Upper lobe of left lung (tissue), 6 donors: ENCODE measurements at places on chromosomes 1 and 21. TPM values are rescaled to one million over a fixed set of nuclear protein-coding genes. Genes with fewer than 3 reads are reported as not detected.

PGBD5 gene
- 4.7 TPM for total RNA-seq

CFAP107 gene
- 1.3 TPM for total RNA-seq

HENMT1 gene
- total RNA-seq: 7.1 TPM

PTCH2 gene
- 0.83 TPM for total RNA-seq

EIF4G3 gene
- 37.7 TPM for total RNA-seq

DNA sequence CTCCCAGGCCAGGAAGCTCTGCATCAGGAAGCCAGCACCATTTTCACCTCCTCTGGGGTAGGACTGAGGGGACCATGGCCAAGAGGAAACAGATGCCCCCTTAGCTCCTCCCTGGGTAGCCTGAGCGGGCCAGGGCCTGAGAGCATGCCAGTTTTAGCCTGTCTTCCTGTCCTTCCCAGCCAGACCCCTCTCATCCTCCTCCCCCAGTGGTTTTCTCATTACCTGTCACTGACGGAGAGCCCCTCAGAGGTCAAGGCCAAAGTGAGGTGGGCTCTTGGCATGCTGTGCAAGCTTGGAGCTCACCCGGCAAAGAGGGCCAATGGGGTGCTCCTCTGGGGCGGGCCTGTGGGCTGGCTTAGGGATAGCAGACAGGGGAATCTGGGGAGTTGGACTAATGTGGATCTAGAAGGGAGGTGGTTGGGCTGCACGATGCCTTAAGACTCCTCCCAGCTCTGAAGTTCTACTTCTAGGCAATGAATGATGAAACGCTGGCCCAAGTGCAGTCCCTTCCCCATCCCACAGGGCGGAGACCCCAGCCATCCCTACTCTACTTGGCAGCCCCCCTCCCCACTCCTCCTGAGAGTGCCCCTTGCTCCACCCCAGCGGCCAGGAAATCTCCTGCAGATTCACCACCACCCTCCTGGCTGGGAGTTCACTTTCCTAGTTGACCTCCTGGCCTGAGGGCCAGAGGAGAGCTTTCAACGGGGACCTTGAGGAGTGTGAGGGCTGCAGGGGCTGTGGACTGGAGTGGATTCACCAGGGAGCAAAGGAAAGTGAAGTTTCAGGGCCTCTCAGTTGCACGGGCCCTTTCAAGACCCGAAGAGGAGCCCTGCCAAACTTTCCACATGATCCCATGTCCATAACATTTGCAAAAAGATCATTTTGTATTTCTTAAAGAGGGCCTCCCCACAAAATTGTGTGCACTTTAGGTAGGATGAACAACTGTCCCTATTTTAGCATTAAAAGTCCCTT is 9.4 kb upstream of the LMNA start:
- peak; percentile 38 for DNase-seq

GRCh38 chr1:200737647-200738291 is 924 bp upstream of the CAMSAP2 start:
- DNase-seq: no peak

DNA sequence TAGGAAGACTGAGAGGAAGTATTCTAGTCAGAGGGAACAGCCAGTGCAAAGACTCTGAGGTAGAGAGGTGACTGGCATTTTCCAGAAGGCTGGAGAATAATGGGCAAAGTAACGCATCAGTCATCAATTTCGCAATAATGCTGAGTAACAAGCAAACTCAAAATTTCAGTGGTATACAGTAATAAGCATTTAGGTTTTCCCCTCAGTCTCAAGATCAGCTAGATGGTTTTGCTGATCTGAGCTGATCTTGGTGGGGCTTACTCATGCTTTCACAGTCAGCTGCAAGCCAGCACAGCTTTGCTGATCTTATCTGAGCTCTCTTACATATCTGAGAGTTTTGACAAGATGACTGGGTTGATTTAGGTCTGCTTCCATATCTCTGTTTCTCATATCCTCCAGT is 108.7 kb downstream of the TSEN15 start:
- no peak for DNase-seq

- no peak for DNase-seq
Measured at GRCh38 chr1:5265438-5266075, 611.1 kb downstream of the AJAP1 start.

GRCh38 chr1:165313903-165314302 is 42.6 kb downstream of the LMX1A start:
- no peak for DNase-seq

GRCh38 chr1:95254959-95255358 is 20.9 kb downstream of the RWDD3 start:
- DNase-seq: no peak

DNA sequence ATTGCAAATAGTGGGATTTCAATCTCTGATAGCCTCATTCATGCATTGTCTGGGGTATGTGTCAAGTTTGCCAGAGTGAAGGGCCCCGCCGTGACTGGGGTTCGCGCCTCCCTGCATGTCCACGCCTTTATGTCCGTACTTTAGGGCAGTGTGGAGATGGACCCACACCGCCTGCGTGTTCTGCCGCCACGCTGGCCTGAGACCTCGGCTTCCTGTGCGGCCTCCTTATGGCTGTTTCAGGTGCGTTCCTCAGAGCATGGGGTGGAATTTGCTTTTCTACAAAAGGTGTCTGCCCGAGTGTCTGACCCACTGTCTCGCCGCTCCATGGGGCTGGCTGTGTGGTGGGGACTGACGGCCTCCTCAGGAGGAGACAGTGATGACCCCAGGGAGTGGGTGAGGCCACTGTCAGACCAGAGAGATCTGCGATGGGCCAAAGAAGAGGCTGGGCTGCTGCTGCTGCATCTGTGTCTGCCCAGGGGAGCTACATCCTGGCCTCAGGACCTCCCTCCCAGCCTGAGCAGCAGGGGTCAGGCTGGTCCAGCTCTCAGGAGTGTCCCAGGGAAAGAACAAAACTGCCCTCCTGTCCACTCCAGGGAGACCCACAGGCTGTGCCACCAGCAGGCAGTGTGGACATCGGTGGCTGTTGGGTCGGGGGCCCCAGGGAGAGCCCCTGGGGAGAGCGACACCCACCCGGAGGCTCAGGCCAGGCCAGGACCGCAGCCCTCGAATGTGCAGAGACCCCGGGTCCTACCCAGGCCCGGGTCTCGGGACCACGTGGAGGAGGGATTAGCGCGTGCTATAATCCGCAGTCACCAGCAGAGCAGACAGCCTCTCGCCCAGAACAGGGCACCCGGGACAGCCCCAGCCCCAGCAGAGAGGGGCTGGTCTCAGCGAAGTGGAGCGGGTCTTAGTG is 9.8 kb upstream of the SLC19A1 start:
- DNase-seq: no peak

- DNase-seq: peak; percentile 73
Measured at GRCh38 chr1:231420959-231421545, 1.0 kb downstream of the EGLN1 start.

DNA sequence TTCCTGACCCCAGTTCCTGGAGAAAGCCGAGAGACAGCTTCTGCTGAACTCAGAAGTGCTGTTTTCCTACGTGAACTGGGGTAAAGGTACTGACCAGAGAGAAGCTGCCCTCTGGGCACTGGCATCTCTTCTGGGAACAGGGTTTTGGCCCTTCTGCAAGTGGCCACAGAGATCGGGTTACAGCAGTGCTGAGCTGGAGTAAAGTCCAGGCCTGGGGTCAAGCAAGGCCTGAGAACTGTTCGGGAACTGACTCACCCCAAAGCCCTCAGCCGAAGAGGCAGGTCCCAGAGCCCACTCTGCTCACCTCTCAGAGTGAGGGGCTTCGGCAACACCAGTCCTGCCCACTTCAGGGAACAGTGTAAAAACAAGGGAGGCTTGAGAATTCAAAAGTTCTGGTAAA is 177.2 kb upstream of the RUNX1 start:
- DNase-seq: no peak

GRCh38 chr1:70431874-70432273 is 20.8 kb downstream of the CTH start:
- DNase-seq: no peak

- DNase-seq: no peak
Measured at GRCh38 chr1:197464044-197464443, 196.0 kb downstream of the CRB1 start.

DNA sequence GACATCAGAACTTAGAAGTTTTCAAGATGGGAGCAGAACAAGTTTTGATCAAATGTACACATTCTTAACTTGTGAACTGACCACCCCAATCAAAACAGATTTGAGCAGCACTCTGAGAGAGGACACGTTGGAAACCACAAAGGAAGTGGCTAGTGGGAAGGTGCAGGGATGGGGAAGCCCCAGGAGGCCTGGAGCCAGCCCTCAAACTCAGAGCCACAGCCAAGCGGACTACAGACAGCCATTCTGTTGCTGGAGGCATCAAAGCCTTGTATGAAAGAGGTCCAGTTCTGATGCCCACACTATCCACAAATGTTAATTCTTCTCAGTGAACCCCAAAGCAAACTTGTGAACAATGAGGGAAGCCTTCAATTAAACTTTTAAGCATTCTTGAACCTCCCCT is 143.6 kb upstream of the RAB4A start:
- DNase-seq: peak; percentile 57

GRCh38 chr1:33086384-33086850 is 5.5 kb downstream of the AZIN2 start:
- peak; percentile 53 for DNase-seq

GRCh38 chr1:41807390-41807789 is 111.3 kb downstream of the HIVEP3 start:
- DNase-seq: no peak

DNA sequence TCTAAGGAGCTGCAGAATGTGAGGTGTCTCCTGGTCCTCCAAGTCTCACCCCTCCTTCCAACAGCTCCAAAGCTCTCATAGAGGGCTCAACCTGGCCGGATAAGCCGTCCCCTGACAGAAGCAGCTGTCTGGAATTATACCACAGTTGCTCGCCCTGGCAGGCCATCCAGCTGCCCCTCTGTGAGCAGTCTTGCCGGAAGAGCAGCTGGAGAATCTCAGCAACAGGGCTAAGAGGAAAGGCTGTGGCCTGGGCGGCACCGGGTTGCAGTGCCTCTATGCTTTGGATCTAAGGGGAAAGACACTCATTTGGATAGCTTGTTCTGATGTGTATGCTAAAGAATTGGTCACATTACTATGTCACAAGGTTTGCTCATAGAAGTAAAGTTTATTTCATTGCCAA is 12.4 kb downstream of the TMCC2 start:
- DNase-seq: no peak

DNA sequence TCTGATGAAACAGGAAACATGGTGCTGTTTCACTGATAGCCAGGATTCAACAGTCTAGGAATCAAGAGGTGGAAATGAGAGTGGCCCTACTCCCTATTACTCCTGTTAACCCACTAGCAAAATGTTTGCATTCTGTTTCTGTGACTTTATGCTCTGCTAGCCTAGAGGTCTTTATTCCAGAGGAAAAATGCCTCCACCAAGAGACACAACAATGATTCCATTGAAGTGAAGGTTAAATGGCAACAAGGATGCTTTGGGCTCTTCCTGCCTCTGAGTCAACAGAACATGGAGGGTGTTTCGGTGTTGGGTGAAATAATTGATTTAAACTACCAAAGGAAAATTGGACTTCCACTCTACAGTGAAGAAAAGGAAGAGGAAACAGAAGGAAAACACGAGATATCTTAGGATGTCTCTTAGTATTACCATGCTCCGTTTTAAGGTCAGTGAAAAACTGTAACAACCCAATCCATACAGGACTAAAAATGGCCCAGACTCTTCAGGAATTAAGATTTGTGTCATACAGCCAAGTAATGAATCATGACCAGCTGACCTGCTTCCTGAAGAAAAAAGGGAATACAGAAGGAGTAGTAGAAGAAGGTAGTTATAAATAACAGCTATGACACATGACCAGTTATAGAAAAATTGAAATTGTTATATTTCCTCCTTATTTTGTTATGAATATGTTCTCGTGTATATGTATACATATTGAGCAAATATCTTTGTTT is 1237.8 kb downstream of the NCAM2 start:
- DNase-seq: no peak

DNA sequence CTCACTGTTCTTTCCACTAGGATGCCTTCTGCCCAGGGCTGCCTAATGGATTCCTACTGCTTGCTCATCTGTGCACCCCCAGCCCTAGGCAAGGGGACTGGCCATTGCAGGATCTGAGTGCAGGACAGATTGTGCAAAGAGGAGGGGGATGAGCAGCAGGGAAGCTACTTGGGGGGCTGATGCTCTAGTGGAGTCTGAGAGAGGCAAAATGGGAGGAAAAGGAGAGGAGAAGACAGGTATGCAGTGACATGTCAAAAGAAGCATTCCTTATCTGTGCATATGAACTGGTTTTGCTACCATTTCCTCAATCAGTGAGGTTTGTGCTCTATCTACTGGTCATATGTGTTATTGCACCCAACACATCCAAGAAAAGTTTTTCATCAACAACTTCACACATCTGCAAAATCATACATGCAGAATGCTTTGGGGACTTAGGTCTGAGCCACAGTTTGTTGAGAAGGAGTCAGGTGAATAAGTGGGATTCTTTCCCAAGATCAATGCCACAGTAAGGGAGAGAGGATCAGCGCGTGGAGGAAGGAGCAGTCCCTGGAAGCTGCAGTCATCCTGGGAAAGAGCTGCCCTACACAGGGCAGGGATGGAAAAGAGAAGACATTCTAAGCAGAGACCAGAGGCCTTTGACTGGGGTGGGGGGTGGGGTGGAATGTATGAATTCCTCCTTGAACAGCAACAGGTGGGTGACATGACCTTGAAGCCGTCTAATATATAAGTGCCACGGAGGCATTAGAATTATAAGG is 14.4 kb downstream of the SLC5A9 start:
- DNase-seq: no peak

DNA sequence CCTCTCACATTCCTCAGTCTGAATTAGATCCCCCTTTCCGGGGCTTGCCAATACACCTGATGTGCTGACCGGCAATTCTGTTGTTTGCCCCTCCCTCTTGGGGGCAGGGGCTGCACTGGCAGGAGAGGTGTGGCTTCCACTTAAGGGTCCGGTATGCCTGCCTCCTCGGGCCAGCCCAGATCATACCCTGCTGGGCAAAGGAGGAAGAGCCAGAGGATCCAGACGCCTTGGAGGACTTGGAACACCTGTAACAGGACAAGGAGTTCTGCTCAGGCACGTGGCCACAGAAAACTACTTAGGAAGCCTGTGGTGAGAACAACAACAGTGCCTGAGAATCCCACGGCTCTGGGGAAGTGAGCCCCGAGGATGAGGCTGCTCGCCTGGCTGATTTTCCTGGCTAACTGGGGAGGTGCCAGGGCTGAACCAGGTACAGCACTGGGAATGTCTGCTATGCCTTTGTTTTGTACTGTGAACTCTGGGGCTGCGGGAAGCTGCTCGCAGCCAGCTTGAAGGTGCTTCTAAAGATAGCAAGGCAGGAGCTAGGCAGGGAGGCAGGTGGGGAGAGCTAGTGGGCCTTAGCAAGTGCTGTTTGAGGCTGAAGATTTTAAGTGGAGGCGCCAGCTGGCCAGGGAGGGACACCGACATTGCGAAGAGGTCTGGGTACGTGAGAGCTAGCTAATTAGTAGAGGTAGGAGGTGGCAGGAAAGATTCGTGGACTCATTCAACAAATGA is at the start of gene SMPDL3B:
TSS of gene SMPDL3B (plus strand) at position 183 of the 732 bp plus-strand sequence. CDS start at position 367, 184 bp downstream.
- no peak for DNase-seq
